Spinal cord (tissue), 10 donors: ENCODE measurements at places on chromosomes 7 and 10. TPM values are rescaled to one million over a fixed set of nuclear protein-coding genes. Genes with fewer than 3 reads are reported as not detected.

DNA sequence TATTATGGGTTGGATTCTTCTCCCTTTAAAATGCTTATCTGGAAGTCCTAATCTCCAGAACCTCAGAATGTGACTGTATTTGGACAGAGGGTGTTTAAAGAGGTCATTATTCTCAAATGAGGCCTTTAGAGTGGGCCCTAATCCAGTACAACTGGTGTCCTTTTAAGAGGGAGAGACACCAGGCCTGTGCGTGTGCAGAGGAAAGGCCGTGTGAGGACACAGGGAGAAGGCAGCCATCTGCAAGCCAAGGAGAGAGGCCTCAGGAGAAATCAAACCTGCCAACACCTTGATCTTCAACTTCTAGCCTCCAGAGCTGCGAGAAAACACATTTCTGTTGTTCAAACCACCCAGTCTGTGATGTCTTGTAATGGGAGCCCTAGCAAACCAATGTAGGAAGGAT, 235.4 kb upstream of the MYO3A start:
- no peak for DNase-seq

GRCh38 chr10:118926072-118926417, 103.5 kb upstream of the NANOS1 start:
- no peak for DNase-seq

DNA sequence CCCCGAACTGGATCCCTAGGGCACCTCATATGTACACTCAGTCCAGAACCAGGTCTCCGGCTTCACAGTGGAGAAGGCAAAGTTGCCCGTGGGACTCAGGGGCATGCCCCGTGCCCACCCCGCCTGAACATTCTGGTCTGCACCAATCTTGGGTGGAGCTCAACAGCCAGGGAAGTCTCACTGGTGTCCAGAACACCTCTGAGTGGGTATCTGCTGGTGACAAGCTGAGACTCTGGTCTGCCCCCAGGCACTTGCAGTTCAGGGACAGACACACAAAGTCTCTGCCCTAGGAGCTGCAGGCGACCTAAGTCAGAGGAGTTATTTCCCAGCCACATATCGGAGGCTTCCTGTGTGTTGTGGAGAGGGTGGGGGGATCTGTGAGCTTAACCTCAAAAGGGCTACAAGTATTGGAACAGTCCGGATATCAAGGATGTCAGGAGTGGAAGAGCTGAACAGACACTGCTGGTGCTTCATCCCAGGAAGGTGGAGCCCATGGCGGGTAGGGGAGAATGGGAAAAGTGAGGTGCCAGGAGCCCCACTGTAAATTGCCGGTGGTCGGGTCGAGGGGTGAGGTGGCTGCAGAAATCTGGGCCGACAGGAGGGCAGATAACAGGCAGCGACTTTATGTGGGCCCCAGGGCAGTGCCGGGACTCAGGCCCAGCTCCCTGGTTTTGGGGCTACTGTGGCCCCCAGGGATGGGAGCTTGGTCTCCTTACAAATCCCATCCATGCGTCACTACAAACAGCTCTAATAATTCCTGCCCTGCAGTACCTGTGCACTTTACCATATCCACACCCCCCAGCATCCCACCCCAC, 8.6 kb upstream of the TLX1 start:
- DNase-seq, result no peak

The ST7 gene
- 27.0 TPM for total RNA-seq

GRCh38 chr10:125209591-125210355, 49.4 kb upstream of the CTBP2 start:
- DNase-seq, result peak; percentile 77

GRCh38 chr7:118306771-118307170, 82.3 kb downstream of the ANKRD7 start:
- no peak for DNase-seq

The ITIH2 gene
- 31.6 TPM for total RNA-seq

DNA sequence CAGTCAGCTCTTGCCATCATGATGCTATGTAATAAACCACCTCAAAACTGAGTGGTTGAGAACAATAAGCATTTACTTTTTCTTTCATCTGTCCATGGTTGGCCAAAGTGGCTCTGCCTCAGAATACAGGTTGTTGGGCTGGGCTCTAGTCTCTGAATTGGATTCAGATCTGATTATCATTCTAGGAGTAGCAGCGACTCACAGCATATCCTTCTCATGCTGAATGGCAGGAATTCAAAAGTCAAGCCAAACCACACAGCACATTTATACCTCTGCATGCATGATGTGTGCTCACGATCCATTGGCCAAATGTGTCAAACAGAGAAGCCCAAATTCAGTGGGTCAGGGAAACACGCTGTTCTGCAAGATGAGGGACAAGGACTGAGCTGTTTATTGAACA, 13.6 kb upstream of the GALNT11 start:
- no peak for DNase-seq

GRCh38 chr10:26448706-26449435, 10.7 kb downstream of the APBB1IP start:
- no peak for DNase-seq

GRCh38 chr7:131897016-131897789, 340.8 kb upstream of the PODXL start:
- DNase-seq, result peak; percentile 68

DNA sequence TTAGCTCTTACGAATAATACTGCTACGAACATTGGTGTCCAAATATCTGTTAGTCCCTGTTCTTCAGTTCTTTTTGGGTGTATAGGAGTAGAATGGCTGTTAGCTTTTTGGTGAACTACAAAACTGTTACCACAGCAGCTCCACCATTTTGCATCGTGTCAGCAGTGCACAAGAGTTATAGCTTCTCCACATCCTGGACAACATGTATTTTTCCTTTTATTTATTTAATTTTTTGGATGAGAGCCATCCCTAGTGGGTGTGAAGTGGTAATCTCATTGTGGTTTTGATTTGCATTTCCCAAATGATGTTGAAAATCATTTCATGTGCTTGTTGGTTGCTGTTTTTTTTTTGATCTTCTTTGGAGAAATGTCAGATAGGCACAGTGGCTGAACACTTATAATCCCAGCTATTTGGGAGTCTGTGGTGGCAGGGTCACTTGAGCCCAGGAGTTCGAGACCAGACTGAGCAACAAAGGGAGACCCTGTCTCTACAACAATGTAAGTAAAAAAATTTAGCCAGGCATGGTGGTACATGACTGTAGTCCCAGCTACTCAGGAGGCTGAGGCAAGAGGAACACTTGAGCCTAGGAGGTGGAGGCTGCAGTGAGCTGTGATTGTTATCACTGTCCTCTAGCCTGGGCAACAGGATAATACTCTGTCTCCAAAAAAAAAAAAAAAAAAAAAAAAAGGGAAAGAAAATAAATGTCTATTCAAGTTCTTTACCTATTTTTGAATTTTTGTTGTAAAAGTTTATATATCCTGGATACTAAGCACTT, 31.7 kb downstream of the TRIM24 start:
- DNase-seq, result no peak
